ENCODE measurements at places on chromosomes 11 and 22. TPM values are rescaled to one million over a fixed set of nuclear protein-coding genes. Genes with fewer than 3 reads are reported as not detected.
A peak's percentile ranks its signal among the peaks of the same experiment; 100 is the strongest.

KIRREL3 gene
- 0.91 TPM for total RNA-seq

PPP2R5B gene
- total RNA-seq, result 24.1 TPM

SVIP gene
- total RNA-seq, result 15.9 TPM

C22orf31 gene
- not detected for total RNA-seq

OR52B2 gene
- total RNA-seq, result not detected

DNA sequence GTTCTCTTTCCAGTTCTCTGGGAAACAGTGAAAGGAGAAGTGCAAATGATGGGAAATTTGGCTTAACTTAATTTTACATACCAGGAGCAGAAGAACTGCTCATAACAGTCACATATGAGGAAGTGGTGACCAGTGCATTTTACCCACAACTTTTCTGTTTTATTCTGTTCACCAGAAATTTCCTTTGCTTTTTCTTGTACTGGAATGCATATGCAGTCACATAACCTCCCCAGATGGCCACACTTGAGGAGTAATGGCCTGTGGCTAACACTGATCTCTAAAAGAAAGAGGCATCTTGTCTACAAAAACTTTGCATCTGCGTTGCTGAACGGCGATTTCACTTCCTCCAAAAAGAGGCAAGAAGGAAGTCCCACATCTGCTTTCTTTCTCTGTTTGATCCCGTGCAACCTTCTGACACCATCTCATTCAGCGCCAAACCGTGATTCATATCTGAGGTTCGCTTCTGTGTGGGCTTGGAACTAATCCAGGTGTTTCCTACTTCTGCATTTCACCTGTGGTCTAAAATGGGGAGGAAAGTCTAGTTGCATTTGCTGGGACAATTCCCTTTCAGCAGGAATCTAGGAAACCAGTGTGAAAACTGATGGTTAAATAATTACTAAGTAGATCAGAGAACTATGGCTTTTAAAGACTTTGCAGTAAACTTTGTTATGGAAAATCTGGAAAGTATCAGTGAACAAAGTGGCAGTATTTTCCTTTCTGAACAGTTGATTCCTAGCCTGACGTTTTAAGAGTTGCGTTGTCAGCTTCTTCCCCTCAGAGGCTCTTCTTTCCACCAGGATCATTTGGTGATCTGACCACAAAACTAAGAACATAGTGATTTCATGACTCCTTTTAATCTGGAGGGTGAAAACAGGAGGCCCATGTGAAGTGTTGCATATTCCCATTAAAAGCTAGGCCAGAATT, 4.2 kb upstream of the MPEG1 start:
- no peak for DNase-seq

DNA sequence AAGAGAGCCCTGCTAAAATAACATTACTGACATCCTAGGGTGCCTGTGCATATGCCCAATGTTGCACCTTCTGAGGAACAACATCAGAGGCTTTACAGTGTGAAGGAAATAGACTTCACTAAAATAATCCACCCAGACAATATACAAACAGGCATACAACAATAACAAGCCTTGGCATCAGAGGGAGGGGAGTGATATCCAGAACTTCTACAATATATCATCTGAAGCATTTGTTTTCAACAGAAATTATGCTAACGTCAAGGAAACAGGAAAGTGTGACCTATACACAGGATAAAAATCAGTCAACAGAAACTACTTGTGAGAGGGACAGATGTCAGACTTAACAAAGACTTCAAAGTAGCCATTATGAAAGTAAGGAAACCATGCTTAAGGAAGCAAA, 81.3 kb downstream of the CTNND1 start:
- no peak for DNase-seq

DNA sequence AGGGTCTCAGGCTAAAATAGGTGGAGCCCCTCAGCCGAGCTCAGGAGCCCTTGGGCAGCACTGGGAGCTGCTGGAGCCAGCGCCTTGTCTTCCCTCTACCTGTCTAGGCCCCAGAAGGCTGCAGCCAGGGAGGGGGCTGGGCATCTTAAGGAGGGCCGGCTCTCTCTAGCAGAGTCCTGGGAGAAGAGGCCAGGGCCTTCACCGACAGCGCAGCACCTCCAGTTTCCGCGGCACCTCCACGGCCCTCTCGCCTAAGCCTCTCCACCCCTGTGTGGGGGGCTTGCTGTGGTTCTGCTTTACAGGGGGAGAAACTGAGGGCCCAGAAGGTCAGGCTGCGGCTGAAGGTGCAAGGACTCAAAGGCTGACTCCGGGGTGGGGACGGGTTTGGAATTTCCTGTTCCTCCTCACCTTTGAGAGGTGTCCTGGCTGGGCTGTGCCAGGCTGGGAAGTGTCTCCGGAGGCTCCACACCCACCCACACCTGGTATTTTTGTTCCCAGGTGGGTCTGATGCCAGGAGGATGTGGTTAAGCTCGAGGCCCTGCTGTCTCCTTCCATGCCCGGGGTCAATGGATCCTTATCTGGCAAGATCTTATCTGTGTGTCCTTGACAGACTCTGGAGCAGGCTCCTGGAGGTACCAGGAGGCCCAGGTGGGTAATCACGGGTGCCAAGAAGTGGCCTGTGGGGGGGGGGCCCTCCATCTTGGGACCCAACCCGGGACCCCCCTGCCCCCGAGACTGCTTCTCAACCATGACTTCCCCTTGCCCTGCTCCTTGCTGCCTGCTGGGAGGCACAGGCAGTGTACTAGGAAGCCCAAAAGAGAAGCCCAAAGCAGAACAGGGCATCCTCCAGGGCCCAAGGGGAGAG, 95.3 kb upstream of the FGF3 start:
- no peak for DNase-seq

- DNase-seq, result peak; percentile 70
Measured at GRCh38 chr11:35144806-35145205, 5.8 kb downstream of the CD44 start.

- no peak for DNase-seq
Measured at GRCh38 chr11:78807351-78807750, 232.7 kb upstream of the NARS2 start.

- DNase-seq, result peak; percentile 29
Measured at GRCh38 chr11:69074375-69075140, 25.8 kb downstream of the TPCN2 start.

DNA sequence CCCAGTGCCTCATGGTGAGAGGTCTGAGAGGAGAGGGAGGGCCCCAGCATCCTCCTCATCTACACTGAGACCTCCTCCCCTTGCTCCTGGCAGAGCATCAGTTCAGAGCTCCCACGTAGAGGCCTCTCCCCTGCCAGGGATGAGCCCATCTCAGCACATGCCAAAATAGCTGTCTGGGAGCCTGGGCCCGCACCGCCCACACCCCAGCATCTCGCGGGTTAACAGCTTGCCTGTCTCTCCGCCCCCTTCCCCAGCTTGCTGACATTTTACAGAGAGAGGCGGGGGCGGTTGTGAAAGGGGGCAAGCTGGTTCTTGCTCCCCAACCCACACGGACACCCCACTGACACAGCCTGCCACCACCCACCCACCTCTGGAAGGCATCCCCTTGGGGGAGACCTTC, 6.4 kb downstream of the DGKZ start:
- DNase-seq, result no peak

DNA sequence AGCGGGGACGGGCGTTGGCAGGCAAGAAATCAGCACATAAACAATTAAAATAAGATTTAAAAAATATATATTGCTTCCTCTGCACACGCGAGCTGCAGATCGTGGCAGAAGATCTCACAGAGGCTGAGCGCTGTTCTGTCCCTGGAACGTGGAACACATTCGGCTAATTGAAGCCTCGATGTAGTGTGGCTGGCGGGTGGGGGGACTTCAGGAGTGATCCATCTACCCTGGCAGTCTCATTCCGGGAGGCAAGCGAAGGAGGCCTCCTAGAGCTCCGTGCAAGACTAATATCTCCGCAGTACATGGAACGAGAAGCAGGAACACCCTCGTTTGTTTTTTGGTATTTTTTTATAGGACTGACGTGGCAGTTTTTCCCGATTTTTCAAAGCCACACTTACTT, 402.4 kb downstream of the MN1 start:
- DNase-seq, result no peak

DNA sequence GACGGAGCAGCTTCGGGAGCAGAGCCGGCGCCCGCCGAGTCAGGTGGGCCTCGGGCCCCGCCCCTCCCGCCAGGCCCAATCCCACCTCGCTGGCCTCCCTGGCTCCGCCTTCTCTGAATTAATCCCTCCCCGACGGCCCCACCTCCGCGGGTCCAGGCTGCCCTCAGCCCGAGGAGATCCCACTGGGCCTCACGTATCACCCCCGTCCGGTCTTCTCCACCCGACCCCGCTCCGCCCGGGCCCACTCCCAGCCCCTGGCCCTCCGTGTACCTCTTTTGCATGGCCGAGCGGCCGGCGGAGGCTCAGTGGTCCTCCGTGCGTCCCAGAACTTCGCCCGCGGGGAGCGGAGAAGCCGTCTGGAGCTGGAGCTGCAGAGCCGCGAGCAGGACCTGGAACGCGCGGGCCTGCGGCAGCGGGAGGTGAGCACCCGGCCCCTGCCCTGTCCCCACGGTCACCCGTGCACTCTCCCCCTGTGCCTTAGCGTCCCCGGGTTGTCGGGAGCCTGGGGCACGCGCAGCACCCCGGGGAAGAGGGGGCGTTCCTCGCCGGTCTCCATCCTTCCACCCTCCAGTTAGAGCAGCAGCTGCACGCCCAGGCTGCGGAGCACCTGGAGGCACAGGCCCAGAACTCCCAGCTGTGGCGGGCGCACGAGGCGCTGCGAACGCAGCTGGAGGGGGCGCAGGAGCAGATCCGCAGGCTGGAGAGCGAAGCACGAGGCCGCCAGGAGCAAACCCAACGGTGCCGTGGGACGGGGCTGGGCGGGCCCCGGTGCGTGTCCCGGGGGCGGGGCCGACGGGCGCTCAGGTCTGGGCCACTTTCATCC, 2.2 kb upstream of the CD151 start:
- no peak for DNase-seq

DNA sequence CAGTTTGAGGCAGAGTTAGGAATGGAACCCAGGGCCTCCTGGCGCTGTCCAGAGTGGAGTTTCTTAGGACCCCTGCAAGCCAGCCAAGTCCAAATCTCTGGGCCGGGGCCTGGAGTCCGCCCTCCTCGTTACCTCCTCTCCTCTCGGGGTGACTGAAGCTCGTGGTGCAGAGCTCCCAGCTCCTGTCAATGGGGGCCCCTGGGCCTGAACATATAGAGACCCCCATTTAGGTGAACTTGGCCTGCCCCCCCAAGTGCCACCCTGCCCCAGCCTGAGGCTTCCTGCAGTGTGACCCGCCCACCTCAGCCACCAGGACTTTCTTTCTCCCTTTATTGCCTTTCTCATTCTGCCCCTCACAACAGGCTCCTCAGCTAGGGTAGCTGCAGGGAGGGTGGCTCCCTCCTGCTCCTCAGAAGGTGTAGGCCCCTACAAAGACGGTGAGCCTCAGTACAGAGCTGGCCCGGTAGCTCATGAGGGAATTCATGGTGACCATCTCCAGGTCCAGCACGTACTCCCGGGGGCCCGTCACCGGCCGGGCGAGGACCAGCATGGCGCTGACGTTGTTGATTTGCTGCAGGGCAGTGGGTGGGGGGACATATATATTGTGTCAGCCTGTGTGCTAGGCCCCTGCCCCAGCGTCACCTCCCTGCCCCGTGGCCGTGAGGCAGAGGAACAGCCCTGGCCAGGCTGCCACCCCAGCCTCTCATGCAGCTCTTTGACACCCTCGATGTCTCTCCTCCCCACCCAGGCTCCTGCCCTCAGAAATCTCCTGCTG, 5.9 kb downstream of the EFEMP2 start:
- DNase-seq, result no peak

GRCh38 chr22:27105142-27106025, 448.0 kb downstream of the MIAT start:
- DNase-seq, result peak; percentile 97

GRCh38 chr22:24338726-24339451, 68.3 kb downstream of the SPECC1L start:
- DNase-seq, result peak; percentile 64

DNA sequence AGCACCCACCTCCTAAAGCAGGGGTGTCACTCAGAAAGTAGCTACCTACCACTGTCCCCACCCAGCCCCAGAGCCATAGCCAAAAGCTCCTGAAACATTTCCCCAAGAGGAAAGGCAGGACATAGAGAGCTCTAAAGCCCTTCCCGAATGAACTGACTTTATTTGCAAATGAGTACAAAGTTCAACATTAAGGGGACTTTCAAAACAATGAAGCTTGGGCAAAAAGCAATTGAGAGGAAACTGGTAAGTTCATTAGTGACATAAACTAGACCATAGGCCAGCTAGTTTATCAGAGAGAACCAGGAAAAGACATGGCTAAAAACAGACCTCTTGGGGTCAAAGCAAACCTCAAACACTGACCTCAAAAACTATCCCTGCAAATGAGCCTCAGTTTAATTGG, 72.7 kb downstream of the IGLL5 start:
- DNase-seq, result no peak
